Activated CD4-positive, alpha-beta T cell treated with anti-CD3 and anti-CD28 coated beads, Interleukin-2, Interleukin-4, amounts not matched to agents 100 ng/mL and 50 ng/mL, durations not matched to agents 16 hours and 8 hours (primary cell): ENCODE measurements at places on chromosomes 2 and 18.

DNA sequence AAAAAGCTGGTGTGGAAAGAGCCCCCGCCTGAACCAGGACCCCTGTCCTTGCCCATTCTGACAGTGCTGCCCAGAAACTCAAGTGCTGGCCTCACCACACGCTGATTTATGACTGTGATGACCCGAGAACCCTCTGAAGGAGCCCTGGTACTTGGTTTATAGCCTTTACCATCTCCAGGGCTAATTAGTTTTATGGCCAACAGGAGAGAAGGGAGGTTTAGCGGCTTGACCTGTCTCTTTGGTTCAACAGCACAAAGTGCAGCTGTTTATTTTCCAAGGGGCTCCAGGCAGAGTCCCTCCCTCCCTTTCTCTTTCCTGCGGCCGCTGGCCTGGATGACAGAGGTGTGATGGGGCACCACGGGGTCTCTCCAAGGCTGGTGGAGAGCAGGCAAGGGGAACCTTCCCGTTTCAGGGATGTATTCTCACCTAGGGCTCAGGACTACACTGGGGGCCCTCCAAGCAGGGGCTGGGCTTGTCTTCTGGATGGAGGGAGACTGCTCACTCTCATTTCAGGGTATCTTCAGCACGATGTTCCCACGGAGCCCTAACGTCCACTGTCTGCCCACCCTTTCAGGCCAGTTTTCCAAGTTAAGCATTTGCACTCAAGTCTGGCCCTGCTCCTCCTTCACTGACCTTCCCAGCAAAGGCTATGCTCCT, 174.2 kb upstream of the GLI2 start:
- DNase-seq, result no peak

DNA sequence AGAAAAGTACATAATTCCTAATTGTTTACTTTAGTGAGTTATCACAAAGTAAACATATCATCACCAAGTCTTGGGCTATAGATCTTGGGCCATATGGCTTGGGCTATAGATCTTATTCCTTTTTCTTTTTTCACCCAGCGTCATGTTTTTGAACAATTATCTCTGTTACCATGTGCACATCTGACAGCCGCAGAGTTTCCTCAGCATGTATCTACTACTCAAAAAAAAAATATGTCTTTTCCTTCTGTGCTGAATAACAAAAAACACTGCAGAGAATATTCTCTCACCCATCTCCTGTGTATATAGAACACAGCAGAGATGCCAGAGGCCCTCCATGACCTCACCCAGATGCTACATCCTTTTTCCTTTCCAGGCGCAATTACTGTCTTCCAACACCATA, 76.2 kb upstream of the MYO3B start:
- no peak for DNase-seq

- no peak for DNase-seq
Observed at GRCh38 chr2:129464036-129464435, 515.4 kb upstream of the RAB6C start.

DNA sequence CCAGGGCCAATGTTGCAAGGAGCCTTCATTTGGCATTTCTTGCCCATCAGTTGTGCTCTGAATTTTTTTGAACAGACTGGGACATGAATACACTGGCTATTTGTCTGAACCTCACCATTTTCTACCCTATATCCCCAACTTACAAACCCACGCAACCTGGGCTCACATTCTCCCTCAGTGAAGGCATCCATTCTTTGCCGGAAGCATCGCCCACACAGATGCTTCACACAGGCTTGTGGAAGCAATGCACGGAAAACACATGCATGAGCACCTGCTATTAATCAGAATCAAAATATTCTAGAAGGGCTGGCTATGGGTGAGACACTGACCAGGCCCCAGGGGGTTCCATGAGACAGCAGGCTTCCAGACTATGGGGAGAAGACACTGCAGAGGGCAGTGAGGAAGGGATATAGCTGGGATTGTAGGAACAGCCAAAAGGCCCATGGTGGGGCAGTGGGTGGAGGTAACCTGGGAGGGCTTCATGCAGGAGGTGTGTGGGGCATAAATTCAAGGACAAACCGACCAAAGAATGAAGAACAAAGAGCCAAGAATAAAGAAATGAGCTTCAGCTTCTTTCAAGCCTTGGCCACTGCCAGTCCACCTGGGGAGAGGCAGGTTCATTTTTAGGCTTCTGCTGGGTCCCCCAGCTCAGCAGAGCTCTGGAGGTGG, 261.5 kb downstream of the CELF4 start:
- no peak for DNase-seq

DNA sequence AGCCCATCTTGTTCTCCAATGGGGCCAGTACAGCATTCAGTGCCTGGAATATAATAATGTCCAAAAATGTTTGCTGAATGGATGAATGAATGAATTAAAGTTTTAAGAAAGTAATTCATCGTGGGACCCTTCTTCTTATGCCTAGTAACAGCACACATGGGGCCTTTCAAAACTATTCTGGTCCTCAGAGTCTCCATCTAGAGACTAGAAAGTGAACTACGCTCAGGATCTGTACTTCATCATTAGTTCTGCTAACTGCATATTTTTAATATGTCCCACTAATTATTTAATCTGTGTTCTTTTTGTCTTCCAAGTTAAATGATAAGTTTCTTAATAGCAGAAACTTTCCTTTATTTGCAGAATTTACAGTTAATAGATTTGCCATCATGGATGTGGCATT, 172.5 kb downstream of the SMAD2 start:
- DNase-seq, result no peak

GRCh38 chr2:74261204-74261864, 62.9 kb downstream of the MTHFD2 start:
- no peak for DNase-seq

DNA sequence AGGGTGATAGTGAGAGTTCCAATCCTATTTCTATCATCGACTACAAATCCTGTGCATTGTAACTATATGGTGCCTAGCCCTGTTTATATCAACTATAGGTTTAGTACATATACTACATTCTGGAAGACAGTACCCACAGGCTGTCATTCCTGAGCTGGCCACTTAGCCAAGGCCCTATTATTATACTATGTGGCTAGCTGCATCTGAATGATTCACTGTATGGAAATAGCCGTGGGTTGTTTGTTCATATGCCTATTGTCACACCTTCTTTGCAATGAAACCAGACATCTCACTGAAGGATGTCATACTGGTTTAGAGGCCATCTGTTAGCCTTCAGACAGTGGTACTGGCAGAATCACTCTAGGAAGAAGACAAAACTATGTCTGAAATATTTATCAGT, 62.3 kb upstream of the FSIP2 start:
- DNase-seq, result no peak

GRCh38 chr2:133790711-133791110, 222.4 kb upstream of the NCKAP5 start:
- no peak for DNase-seq

GRCh38 chr2:149470046-149470445, 117.5 kb downstream of the MMADHC start:
- no peak for DNase-seq

GRCh38 chr2:23050388-23050787, 334.6 kb upstream of the KLHL29 start:
- no peak for DNase-seq

DNA sequence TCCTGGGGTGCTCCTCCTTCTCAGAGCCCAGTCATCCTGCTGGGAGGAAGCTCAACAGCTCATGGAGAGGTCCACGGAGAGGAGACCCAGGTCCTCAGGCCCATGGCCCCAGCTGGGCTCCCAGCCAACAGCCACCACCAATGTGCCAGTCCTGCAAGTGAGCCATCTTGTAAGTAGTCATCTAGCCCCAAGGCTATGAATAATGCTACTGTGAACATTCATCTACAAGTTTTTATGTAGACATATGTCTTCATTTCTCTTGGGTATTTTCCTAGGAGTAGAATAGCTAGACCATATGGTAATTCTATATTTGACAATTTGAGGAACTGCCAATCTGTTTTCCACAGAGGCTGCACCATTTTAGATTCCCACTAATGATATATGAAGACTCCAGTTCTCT, 166.1 kb downstream of the MTCL1 start:
- no peak for DNase-seq

DNA sequence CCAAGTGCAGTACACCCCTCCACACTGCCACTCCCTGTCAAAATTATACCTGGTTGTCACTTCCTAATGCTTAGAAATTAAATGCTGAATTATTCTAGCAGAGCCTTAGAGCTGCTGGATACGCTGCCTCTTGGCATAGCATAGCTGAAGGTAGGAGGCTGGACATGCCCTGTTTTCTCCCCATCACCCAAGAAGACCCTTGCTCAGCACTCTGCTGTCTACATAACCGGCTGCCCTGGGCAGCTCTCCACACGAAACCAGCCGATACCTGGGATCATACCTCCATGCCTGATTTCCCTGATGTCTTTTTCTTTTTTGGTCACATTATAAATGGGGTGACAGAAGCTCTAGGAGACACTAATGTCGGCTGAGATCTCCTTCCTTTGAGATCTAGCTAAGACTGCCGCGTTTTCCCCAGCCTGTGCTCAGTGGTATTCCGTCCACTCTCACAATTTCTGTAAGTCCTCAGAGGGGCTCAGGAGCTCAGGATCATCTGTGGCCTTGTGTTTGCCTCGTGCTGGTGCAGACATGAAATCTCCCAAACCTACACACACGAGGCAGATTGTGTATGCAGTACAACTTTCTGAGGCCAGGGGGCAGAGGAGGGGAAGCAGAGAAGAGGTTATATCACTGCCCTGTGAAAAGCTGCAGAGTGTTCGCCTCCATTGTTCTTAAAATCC, 13.5 kb upstream of the ZAP70 start:
- peak; percentile 74 for DNase-seq

- no peak for DNase-seq
Observed at GRCh38 chr2:198053148-198053547, 248.8 kb downstream of the PLCL1 start.

DNA sequence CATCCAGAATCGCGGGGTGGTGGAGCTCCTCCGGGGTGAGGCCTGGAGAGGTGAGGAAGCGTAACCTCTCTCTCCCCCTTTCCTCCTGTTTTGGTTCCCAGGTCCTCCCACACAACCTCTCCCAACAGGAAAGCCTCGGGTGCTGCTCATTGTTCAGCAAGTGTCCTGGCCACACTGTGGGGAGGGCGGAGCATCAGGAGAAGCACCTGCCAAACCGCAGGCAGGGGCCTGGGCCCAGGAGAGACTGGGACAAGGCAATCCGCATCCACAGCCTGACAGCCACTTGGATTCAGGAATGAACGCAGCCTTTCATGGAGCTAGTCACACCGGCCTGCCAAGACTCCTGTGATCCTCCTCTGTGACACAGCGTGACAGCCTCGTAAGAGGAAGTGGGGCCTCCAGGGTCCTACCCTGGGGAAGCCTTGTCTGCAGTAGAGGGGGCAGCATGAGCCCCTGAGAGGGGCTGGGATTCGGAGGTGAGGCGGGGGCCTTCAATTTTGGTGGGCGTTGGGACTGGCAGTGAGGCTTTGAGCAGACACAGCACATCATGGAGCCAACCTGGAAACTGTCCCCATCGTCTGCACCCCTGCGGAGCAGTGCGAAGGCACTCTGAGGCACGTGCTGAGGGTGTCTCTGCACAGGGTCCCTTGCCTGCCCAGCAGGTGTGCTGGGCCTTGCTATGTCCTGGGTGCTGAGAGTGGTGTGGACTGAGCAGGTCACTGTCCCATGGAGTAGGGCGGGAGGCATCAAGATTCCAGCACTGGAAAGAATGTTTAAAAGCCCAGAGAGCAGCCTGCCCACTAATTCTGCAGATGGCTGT, 62.2 kb downstream of the EDAR start:
- DNase-seq, result no peak

DNA sequence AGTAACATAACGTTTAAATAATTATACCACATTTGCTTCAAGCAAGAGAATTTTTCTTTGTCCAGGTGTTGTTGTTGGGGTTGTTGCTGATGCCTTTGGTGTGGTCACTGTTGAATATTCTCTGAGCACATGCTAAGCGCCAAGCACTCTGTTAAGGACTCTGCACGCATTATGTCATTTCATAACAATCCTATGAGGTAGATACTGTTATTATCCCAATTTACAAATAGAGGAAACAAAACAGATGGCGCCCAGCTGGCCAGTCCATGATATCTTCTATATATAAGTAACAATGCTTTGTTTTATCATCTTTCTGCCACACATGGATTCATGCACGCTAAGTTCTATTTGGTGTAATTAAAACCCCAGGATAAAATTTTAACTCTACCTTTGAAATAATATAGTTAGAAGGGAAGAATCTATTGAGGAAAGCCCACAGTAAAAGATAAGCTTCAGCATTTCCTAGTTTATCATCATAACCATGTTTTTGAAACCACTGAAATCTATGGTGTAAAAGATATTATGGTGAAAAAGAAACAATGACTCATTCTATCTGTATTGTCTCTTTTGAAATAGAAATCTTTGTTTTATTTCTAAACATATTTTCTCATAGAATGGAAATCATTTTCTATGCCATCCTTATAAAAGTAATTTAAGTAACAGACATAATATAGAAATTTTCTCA, 199.7 kb downstream of the PID1 start:
- no peak for DNase-seq

GRCh38 chr2:186558512-186559276, 31.2 kb upstream of the ITGAV start:
- no peak for DNase-seq

GRCh38 chr2:162424816-162425215, 80.9 kb downstream of the GCA start:
- no peak for DNase-seq

- DNase-seq, result peak; percentile 11
Observed at GRCh38 chr18:5424903-5425664, 118.7 kb downstream of the EPB41L3 start.

GRCh38 chr2:228728961-228729360, 542.1 kb downstream of the PID1 start:
- DNase-seq, result no peak

DNA sequence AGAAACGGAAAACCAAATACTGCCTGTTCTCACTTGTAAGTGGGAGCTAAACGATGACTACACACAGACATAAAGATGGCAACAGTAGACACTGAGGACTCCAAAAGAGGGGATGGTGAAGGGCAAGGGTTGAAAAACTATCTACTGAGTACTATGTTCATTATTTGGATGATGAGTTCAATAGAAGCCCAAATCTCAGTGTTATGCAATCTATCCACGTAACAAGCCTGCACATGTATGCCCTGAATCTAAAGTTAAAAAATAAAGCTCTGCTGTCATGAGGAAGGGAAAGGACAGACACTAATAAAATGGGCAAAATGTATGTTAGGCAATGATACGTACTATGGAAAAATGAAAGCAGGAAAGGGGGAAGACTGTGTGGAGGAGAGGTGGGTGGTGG, 376.0 kb downstream of the TGIF1 start:
- no peak for DNase-seq

- peak; percentile 86 for DNase-seq
Observed at GRCh38 chr2:69054431-69054830, 41.5 kb downstream of the ANTXR1 start.

GRCh38 chr2:209388446-209389037, 35.3 kb upstream of the MAP2 start:
- DNase-seq, result no peak

- no peak for DNase-seq
Observed at GRCh38 chr2:197071790-197072436, 145.4 kb upstream of the PGAP1 start.

DNA sequence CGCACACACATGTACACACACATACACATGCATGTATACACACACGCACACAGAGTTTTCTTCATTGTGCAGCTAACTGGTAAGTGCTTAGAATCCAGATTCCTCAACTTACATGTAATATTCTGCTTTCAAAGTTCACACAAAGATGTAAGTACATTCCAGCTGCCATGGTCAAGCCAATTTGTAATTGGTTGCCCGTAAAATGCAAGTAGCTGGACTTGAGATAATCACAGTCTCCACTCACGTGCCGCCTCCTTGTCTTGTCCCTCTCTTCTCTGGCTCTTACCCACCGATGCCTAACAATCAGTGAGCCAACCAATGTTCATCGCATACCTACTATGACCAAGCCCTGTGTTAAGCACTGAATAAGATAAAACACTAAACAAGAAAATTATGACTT, 77.8 kb downstream of the SOCS6 start:
- no peak for DNase-seq
